ENCODE measurements at places on chromosomes 11 and 22.
A peak's percentile ranks its signal among the peaks of the same experiment; 100 is the strongest.

GRCh38 chr11:124749912-124750311 lies 2.1 kb downstream of the VSIG2 start:
- DNase-seq = no peak

- DNase-seq = no peak
Measured at GRCh38 chr11:97912629-97913028, 1108.1 kb upstream of the CNTN5 start.

DNA sequence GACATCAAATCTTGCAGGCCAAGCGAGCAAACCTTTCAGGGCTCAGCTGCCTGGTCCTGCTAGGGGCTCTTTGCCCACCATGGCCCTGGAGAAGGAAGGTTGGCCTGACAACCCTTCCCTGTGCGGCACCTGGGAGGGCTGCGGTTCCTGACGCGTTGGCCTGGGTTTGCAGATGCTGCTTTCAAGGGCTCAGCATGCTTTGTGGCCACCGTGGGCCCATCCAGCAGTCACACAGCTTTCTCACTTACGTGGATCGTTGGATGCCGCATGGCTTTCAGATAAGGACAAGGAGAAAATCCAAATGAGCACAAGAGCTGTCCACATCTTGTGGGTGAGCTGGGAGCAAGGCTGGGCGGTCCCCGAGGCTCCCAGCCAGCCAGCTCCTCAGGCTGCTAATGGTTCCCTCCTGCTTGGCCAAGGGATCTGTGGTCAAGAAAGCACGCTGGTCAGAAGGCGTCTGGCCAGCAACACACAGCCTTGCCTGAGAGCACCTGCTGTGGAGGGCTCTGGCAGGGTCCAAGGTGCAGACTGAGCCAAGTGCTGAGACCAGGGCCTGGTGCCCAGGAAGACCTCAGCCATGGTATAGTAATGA lies 8.2 kb downstream of the C11orf24 start:
- no peak for DNase-seq

GRCh38 chr22:49720279-49720959 lies 107.3 kb downstream of the BRD1 start:
- DNase-seq = no peak

DNA sequence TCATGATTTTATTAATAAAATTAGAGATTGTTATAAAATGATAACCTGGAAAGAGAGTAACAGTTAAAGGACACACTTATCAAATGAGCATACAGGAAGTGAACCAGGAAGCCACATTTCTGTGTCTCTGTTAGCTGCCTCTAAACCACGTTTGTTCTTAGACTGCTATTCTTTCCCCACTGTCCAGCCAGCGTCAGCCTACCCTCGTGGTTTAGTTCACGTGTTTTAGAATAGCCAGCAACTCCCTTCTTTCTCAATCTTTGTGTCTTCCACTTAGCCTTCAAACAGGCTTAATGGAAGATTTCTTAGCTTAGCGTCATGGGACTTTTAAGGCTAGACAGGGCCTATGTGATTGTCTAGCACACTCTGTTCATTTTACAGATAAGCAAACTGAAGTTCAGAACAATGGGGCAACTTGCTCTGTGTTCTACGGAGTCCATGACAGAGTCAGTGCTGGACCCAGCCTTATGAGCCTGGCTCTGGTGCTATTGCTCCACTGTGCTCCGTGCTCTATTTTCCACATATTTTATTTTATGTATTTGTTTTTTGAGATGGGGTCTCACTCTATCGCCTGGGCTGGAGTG lies 27.2 kb downstream of the GRAMD1B start:
- DNase-seq = no peak

- DNase-seq = peak; percentile 42
Measured at GRCh38 chr11:19742588-19743292, 30.1 kb downstream of the NAV2 start.

GRCh38 chr11:79274636-79275331 lies 166.0 kb downstream of the TENM4 start:
- no peak for DNase-seq

DNA sequence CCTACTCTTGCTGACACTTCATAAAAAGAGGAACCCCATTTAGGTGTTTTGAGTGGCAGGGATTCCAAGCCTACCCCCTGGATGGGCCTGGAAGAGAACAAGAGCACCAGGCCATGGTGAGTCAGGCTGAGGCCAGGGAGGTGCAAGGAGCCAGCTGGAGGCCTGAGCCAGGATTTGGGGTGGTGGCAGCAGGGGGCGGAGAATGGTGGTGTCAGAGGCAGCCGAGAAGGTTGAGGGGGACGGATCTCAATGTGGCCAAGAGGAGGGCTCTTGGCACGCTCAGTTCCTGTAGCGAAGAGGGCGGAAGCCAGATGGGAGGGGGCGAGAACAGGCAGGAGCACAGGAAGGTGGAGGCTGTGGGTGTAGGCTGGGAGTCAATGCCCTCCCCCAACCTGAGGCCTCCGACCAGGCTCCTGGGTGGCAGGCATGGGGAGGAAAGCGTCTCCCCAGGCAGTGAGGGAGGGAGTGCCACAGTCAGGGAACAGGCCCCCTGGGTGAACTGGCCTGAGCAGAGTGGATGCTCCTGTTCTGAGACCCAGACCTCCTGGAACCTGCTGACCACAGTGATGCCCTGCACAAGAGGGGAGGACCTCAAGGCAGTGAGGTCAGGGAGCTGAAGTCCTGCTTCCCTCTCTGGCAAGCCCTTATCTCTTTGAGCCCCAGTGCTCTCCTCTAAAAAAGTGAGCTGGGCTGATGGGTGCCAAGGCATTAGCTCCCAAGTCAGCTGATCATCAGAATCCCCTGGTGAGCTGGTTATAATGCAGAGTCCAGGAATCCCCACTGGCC lies 13.9 kb downstream of the RTN4RL2 start:
- DNase-seq = no peak

- no peak for DNase-seq
Measured at GRCh38 chr11:15770798-15771414, 585.4 kb downstream of the SOX6 start.

GRCh38 chr11:61268588-61269250 lies 26.4 kb downstream of the VWCE start:
- DNase-seq = no peak

- no peak for DNase-seq
Measured at GRCh38 chr11:1200611-1201191, 22.2 kb upstream of the MUC5B start.

DNA sequence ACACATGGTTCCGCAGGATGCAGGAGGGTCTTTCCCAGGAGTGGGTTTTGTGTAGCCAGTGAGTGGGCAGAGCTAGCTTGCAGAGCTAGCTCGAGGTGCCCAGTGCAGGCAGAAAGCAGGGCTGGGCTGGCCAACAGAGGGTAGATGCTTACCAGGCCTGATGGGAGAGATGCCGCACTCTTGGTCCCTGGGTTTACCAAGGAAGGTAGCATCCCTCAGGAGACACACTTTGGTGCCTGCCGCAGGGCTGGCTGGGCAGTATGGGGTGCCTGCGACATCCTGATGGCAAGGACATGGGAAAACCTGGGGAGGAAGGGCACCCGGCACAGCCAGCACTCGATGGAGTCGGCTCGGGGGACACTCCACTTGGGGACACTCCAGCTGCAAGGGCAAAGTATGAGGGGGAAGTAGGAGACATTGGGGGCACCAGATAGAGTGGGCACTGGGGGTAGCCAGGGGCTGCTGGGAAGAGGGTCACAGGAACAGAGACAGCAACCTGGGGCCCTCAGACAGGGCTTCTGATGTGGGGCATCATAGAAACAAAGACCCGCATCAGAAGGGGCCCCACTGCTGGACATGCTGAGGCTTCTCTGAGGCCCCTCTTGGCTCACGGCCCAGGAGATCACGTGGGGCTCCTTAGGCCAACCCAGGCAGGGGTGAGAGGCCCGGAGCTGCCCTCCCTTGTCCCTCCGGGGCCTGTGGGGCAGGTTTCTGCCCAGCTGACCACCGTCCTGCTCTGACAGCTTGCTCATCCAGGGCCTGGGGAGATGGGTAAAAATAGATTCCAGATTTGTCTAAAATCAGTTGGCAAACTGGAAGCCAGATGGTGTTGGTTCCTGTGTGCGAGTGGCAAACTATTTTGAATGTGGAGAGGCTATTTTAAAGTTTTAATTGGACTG lies 89.8 kb downstream of the MORC2 start:
- no peak for DNase-seq

DNA sequence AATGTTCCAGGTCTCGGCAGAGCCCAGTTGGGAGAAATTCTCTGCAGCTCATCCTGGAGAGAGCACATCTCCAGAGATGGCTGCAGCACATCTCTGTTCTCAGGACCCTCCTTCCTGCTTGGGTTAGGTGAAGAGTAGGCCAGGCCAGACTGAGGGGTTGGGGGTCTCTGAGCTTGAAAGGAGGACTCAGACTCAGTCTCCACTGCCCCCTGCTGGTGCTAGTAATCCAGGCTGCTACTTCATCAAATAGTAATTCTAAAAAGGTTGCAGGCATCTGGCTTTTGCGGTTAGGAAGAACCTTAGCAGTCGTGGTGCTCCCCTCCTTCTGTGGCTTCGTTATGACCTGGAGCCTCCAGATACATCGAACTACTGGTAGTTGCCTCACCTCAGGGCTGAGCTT lies 9.7 kb downstream of the TUB start:
- DNase-seq = no peak

DNA sequence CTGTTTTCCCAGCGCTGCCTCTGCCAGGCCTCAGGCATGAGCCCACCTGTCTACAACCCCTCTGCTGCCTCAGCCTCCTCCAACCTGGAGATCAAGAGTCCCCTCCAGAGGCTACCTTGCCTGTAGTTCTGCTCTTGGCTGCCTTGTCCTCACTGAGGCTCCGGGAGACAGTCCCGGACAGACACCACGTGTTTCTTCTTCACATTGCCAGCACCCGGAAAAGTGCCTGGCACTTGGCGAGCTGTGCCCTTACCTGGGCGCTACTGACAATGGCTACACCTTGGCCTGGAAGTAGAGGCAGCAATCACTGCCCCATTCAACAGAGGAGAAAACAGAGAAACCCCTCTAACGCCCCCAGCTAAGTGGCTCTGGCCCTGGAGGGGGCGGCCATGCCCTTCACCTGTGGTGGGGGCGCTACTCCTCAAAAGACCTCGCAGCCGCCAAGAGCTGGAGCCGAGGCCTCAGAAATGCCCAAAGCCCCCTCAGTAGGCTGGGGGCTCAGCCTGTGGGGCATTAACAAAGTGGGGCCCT lies 3.0 kb upstream of the NAP1L4 start:
- DNase-seq = no peak

DNA sequence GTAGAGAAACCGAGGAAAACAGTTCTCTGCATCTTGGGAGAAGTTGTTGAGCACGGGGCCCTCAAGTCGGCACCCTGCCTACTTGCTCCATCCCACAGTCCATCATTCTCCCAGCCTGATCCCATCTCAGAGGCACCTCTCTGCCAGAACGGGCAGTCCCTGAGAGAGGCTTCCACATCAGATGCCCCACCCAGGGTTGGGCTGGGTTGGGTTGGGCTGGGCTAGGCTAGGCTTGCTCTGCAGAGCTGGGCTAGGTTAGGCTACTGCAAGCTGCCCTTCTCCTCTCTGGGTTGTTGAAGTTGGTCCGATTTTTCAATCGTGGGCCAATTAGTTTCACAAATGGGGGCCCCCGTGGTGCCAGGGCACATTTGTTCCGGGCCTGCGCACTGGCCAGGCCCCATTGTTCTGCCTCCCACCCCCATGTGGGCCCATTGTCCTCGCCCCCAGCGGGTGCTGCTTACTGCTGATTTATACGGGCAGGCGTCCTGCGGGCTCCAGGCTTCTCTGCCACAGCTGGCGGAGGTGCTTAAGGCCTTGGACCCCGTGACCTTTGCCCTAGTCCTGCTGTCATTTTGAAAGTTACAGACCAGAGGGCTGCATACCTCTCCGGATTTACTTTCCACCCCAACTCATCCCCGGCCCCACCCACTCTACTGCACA lies 63.7 kb upstream of the NNMT start:
- DNase-seq = no peak

- DNase-seq = no peak
Measured at GRCh38 chr11:96228473-96228891, 114.5 kb downstream of the MAML2 start.

DNA sequence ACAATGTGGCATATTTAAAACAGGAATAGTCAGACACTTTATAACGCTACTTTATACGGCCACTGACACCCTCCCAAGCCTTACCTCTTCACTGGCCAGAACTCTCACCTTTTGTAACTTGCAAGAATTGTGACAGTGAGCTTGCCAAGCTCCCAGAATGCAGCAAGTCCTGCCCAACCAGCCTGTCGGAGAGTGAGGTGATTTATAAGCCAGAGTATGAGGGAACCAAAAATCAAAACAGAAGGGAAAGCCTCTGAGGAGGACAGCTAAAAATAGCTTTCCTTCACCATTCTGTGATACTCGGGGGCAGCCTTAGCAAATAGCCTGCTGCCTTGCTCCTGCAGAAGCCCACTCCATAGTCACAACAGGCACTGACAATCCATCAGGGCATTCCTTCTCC lies 229.7 kb downstream of the FAM76B start:
- DNase-seq = no peak

- DNase-seq = no peak
Measured at GRCh38 chr11:86745571-86745970, 54.8 kb upstream of the PRSS23 start.

- DNase-seq = no peak
Measured at GRCh38 chr11:19853920-19854319, 141.3 kb downstream of the NAV2 start.

DNA sequence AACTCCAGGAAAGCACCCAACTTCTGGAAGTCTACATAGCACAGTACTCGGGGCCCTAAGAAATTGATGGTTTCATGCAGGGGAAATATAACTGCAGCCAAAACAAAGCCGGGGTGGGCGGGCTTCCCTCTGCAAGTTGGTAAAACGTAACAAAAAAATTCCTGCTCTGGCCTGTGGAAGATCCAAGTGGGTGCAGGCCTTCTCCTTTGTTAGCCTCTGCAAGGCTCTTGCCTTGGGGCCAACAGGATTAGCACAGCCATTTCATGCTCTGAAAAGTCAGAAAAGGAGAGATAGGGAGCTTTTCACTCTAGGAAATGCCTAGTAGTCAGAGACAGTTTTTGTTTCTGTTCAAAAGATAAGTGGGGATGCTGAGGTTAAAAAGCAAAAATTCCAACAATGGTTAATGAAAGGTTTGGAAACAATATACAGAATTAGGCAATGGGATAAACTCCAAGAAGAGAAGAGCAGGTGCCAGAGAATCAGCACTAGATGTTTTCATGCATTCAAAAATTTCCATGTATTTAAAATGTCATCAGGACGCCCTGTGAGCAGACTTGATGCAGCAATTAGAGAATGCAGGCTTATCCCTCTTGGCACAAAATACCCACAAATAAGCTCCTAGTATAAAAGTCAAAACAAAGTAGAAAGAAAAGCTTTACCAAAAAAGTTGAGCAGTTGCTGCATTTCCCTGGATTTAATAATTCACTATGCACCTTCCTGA lies 72.3 kb upstream of the CHRM4 start:
- no peak for DNase-seq

Data from stimulated activated CD8-positive, alpha-beta memory T cell treated with anti-CD3 and anti-CD28 coated beads, Interleukin-12 subunit alpha, Interleukin-12 subunit beta, amount 100 ng/mL, for 1 hour (primary cell).